CD4-positive, alpha-beta T cell treated with Interleukin-15 for 4 hours (primary cell): ENCODE measurements at places on chromosomes 11 and 22.

GRCh38 chr11:66835768-66836405 lies 7.4 kb upstream of the RCE1 start:
- no peak for DNase-seq

- no peak for DNase-seq
These were observed 1350.5 kb downstream of the BRD1 start for GRCh38 chr22:48477031-48477721.

DNA sequence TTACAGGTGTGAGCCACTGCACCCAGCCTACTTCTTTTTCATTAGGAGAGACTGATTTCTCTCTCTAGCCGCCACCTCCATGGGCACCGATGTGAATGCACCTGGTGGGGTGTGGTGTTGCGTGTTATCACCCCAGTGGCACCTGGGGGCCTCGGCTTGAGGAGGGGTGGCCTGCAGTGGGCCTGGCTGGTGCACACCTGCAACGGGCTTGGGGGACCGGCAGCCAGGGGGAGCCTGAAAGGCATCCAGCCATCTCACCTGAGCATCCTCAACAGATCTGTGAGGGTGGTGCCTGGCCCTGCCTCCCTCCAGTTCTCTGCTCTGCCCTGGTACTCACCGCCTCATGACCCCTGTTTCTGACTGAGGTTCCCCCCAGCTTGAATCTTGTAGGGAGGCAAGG lies 108.9 kb downstream of the ARHGAP8 start:
- DNase-seq = no peak

- DNase-seq = no peak
These were observed 37.6 kb upstream of the RIC3 start for GRCh38 chr11:8206251-8207079.

- DNase-seq = no peak
These were observed 768.4 kb downstream of the JRKL start for GRCh38 chr11:97158243-97158642.

DNA sequence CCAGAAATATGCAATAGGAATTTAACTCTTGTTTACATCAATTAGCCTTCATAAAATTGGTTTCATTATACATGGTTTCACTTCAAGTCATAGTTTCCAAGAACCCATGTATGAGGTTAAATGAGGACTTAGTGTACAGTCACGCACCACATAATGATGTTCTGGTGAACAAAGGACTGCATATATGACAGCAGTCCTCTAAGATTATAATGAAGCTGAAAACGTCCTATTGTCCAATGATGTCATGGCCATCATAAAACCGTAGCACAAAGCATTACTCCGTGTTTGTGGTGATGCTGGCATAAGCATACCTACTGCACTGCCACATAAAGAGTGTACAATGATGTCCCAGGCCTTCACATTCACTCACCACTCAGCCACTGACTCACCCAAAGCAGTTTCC lies 31.1 kb downstream of the SMCO4 start:
- DNase-seq = no peak

GRCh38 chr11:46265764-46266163 lies 11.7 kb upstream of the CREB3L1 start:
- DNase-seq = no peak

DNA sequence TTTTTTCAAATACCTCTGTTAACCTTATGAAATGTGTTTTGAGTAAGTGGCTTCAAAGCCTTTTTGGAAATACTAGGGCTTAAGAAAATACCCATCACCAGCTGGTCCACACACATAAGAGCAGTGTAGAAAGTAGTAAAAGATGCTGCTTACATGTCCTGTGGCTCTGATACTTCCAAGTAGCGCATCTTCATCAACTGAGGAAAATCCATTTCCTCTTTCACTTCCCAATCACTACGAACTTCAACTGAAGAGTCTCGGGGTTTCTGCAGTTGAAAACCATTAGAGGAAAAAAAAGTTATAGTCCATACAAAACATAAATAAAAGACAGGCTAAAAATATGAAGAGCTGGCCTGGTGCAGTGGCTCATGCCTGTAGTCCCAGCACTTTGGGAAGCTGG lies 8.5 kb downstream of the EIF3D start:
- DNase-seq = no peak

DNA sequence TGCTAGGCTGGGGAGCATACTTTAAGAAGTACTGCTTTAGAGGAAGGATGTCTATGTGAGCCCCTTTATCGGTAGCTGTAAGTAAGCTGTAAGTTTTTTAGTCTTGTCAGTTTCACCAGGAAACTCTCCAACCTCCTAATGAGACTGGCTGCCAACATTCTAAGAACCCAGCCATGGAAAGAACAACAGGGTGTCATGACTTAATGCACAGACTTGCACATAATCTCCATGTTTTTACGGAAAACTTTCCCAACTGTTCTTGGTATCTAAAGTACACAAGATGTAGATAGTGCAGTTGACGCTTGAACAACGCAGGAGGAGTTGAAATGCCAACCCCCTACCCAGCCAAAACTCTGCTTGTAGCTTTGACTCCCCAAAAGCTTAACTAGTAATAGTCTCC lies 9.0 kb downstream of the OR8A1 start:
- DNase-seq = no peak

DNA sequence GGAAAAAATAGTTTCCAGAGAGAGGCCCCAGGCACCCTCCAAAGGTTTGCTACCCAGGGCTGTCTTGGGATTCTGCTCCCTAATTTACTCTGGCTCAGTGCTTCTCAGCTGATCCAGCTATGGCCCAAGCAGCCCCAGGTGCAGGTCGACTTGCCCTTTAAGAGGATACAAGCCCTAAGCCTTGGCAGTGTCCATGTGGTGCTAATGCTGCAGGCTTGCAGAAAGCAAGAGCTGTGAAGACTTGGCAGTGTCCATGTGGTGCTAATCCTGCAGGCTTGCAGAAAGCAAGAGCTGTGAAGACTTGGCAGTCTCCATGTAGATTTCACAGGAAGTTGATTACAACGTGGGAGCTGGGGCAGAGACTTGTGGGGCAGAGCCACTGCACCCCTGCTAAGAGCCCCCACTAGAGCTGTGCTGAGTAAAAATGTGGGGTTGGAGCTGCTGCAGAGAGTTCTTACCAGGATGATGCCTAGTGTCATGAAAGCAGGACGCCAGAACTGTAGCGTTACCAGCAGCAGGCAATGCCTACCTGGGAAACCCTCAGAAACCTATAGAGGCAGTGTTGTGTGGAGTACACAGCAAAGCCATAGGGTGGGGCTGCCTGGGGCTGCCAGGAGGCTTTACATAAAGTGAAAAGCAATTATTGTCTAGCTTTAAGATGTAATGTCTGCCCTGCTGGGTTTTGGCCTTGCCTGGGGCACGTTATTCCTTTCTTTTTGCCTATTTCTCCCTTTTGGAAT lies 16.1 kb upstream of the OR52K1 start:
- no peak for DNase-seq

GRCh38 chr11:66607126-66607834 lies 9.2 kb upstream of the RBM14 start:
- no peak for DNase-seq

GRCh38 chr11:61028135-61028729 lies 56.8 kb downstream of the CD6 start:
- peak; percentile 68 for DNase-seq

DNA sequence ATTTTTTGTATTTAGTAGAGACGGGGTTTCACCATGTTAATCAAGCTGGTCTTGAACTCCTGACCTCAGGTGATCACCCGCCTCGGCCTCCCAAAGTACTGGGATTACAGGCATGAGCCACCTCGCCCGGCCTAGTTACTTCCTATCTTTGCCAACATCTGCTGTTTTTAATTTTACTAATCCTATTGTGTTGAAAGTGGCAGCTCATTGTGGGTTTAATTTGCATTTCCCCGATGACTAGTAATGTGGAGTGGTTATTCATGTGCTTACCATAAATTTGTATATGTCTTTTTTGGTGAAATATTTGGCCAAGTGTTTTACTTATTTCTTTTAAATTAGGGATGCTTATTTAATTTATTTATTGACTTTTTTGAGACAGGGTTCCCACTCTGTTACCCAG lies 74.2 kb upstream of the SLC25A18 start:
- no peak for DNase-seq

- DNase-seq = no peak
These were observed 41.1 kb downstream of the DIXDC1 start for GRCh38 chr11:111978028-111978771.

DNA sequence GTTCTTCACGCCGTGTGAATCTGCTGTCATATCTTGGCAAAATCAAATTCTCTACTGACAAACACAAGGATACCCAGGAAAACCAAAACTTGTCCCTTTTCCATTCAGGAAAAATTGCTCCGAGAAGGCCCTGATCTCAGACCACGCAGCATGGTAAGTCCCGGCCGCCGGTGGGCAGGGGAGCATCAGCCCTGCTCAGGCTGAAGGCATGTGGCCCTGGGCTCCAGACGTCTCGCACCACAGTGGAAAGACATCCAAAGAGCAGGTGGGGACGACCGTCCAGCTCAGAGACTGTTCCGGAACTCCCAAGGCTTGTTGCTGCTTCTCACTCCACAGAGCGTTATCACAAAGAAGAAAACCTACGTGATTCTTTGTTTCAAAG lies 29.8 kb downstream of the TOLLIP start:
- DNase-seq = no peak

GRCh38 chr22:19783586-19784383 lies 23.2 kb downstream of the TBX1 start:
- DNase-seq = no peak

DNA sequence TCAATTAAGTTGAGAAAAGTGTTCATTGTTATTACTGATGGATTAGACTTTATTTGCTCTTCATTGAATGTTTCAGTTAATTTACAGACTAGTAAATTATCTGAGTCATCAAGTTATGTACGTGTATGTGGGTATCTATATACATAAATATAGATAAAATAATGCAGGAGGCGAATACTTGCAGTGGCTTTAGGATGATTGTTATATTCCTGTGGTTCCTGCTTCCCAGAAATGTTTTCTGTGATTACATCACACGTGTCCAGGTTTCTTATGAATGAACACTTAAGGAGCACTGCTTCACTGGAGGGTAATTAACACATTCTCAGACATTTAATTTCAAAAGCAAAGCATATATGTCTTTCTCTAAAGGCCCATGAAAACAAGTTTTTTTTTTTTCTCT lies 28.4 kb downstream of the YAP1 start:
- DNase-seq = no peak

DNA sequence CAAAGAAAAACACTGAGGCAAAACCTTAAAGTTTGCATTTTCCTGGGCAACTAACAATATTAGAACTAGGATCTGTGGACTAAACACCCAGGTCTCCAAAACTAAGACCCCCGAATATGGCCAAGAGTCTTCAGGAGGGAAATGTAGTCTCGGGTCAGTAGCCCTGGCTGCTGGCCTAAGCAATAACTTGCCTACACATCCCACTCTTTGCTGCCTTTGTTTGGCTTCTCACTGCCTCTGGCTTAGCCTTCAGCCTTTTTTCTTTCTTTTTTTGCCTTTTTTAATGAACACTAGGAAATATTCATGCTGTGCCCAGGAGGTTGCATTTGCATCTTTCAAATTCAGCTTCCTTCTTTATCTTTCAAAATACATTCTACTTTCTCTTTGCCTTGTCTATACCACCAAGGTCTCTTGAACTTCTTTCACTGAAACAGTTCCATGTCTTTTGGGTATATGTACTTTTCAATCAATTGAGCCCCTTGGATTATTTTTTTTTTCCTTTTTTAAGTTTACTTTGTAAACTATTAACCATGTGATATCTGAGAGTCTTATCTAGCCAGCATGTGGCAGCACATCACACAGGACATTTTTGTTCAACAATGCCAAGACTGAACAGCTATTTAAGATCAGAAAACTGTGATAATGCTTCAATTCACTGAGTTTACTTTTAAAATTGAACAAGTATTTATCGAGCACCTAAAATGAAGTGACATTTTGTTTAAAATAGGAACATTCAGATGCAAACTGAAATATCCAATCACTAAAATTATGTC lies 165.0 kb upstream of the TRPC6 start:
- DNase-seq = no peak

DNA sequence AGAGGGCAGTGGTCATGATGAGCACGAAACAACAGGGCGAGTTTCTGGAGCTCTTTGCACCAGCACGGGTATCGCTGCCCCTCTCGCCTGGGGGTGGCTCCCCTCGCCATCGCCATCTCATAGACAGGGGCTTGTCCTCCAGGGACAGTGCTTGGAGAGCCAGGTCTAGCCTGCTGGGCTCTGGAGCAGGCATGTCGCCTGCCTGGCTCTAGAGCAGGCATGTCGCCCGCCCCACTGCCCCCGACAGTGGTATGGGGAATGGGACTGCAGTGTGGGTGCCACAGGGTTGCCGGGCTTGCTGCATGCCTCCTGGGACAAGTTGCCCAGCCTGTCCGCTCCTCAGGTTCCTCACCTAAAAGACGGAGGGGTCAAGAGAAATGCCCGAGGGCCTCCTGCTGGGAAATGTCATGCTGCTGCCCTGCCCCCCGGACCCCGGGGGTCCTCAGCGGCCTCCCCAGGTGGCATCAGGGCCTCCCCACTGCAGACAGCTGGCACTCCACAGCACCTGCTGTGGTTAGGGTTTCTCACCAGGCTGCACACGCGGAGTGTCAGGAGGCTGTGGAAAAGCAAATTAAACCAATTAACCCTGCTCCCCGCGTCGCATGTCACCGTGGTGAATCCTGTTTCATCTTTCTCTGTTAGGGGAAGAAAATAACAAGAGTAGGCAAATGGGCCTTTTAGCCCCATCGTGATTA lies 403.0 kb downstream of the TBC1D22A start:
- DNase-seq = no peak

- DNase-seq = no peak
These were observed 415 bp downstream of the CENATAC start for GRCh38 chr11:118998388-118998717.

GRCh38 chr11:45294499-45294898 lies 8.4 kb upstream of the SYT13 start:
- DNase-seq = no peak

DNA sequence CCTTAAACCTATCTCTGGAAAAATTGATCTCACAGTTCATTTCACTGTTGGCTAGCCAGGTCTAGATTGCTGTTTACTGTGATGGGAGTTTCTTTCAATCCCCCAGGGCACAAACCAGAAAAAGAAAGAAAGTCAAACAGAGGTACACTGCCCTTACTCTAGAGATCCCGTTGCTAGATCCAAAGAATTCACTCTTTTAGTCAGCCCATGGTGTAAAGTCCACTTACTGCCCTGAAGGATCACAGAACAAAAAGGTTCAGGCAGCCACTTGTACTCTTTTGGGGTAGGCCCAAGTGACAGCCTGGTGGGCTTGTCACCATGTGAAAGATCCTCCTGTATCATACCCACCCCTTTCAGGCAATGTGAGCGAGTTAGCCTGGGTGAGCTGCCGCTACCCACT lies 162.6 kb upstream of the CCDC179 start:
- DNase-seq = no peak
